ENCODE measurements at places on chromosomes 3 and 15. TPM values are rescaled to one million over a fixed set of nuclear protein-coding genes. Genes with fewer than 3 reads are reported as not detected.
A peak's percentile ranks its signal among the peaks of the same experiment; 100 is the strongest.

PLSCR2 gene
- total RNA-seq: not detected

SQOR gene
- total RNA-seq: 15.8 TPM

EXD1 gene
- total RNA-seq: not detected

PLA2G4E gene
- not detected for total RNA-seq

- H3K4me3 ChIP-seq: no peak overlapping the region
- DNase-seq: peak; percentile 14
- H3K27ac ChIP-seq: no peak overlapping the region
These were observed 41.6 kb downstream of the WNT5A start for GRCh38 chr3:55445551-55445950.

DNA sequence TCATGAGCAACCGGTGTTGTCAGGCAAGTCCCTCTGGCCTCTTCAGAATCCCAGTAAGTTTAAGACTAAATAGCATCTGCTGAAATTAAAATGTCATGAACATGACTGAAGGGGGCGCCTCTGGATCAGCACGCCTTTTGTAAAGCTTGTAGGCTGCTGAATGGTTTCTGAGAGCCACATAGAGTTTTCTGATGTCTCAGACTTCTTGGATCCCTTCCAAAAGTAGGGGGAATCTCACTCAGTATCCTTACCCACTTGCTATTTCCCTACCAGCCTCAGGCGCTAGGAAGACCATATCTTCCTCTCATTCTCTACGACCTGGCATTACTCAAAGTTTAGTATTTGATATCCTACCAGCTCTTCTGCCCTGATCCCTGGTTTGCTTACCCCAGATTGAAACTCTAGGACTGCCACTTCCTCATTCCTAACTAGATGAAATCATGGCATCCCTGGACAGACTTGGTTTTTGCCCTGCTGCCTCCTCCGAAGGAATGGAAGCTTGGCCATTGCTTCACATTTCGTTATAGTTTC is 62.7 kb upstream of the CD47 start:
- peak; percentile 63 for DNase-seq
- no peaks in the 10 kb centered on the region for H3K4me1 ChIP-seq
- no peaks in the 10 kb centered on the region for H3K36me3 ChIP-seq

DNA sequence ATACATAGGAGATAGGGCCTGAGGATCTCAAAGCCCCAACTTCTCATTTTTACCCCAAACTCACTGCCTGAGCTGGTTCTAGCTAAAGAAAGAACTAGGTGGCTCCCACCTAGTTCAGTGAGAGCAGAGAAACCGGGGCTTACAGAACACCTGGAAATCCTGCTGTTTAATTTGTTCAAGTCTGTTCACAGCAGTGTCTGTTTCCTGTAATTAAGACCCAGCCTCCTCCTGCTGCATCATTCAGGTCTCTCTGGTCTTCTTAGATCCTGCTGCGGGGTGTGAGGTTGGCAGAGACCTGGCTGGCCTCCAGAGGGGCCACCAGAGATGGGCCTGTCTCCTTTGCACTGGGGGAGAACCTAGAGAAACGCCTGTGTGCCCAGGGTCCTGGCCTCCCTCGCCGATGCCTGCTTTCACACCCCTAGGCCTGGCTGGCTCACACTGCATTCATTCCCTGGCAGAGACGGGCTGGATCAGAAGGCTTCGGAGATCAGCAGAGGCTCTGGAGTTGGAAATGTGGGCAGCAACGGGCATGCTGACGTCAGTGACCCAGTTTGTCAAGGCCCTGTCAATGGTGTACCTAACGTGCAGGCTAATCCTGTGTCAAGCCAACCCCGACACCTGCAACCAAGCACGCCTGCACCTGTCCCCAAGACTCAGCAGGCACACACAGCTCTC is 4.9 kb upstream of the CHRNA3 start:
- H3K36me3 ChIP-seq: no peaks in the 10 kb centered on the region
- H3K27me3 ChIP-seq: no peaks in the 10 kb centered on the region
- no peak overlapping the region for H3K4me3 ChIP-seq
- H3K27ac ChIP-seq: no peak overlapping the region
- DNase-seq: no peak
- H3K4me1 ChIP-seq: peaks cover under 1% of the 10 kb centered on the region

GRCh38 chr3:113532698-113533533 is 561 bp downstream of the SIDT1 start:
- H3K4me3 ChIP-seq: peak overlapping the region; percentile 68
- peaks cover 23% of the 10 kb centered on the region for H3K4me1 ChIP-seq
- no peaks in the 10 kb centered on the region for H3K27me3 ChIP-seq
- no peaks in the 10 kb centered on the region for H3K36me3 ChIP-seq
- H3K27ac ChIP-seq: peak overlapping the region; percentile 64

DNA sequence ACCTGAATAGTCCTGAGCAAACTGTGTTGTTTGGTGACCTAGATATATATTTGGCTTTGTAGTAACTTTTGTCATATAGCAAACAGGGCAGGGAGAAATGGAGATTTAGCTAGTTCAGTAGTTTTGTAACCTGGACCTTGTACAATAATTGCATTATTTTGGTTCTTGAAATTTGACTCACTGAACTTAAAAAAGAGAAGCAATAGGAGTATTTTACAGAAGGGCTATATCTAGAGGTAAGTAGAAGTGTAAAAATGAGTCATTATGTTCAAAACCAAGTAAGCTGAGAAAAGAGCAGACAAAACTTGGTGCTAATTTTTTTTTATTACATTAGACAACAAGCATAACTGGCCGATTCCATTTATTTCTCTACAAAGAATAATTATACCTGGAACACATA is 505.4 kb downstream of the ZIC1 start:
- no peaks in the 10 kb centered on the region for H3K27me3 ChIP-seq
- no peak overlapping the region for H3K4me3 ChIP-seq
- DNase-seq: no peak
- no peak overlapping the region for H3K27ac ChIP-seq
- no peaks in the 10 kb centered on the region for H3K4me1 ChIP-seq
- no peaks in the 10 kb centered on the region for H3K36me3 ChIP-seq

DNA sequence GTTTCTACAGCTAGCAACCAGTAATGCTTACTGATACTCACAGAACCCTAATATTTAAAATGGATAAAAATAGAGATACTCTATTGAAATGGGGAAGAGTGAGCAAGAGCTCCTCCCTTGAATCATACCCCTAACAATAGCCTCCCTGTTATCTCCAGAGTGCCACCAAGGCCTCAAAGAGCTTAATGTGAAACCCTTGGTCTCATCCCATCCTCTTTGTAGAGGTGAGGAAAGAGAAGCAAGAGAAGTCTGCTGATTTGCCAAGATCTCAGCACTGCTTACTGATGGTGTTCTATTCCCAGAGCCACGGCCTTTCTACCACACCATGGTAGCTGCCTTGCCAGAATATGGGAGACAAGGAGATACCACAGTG is 463.4 kb upstream of the PROK2 start:
- H3K36me3 ChIP-seq: no peaks in the 10 kb centered on the region
- DNase-seq: no peak
- peaks cover 11% of the 10 kb centered on the region for H3K4me1 ChIP-seq

GRCh38 chr15:95994418-95994817 is 336.1 kb upstream of the NR2F2 start:
- no peak for DNase-seq
- no peaks in the 10 kb centered on the region for H3K4me1 ChIP-seq
- H3K27ac ChIP-seq: no peak overlapping the region
- H3K27me3 ChIP-seq: no peaks in the 10 kb centered on the region

- peak; percentile 31 for DNase-seq
- no peak overlapping the region for H3K27ac ChIP-seq
- no peak overlapping the region for H3K4me3 ChIP-seq
- no peaks in the 10 kb centered on the region for H3K4me1 ChIP-seq
These were observed 25.9 kb upstream of the FBN1 start for GRCh38 chr15:48671103-48672022.

- H3K4me1 ChIP-seq: no peaks in the 10 kb centered on the region
- H3K4me3 ChIP-seq: no peak overlapping the region
- H3K36me3 ChIP-seq: no peaks in the 10 kb centered on the region
These were observed 600.8 kb downstream of the IGSF11 start for GRCh38 chr3:118433825-118434224.

DNA sequence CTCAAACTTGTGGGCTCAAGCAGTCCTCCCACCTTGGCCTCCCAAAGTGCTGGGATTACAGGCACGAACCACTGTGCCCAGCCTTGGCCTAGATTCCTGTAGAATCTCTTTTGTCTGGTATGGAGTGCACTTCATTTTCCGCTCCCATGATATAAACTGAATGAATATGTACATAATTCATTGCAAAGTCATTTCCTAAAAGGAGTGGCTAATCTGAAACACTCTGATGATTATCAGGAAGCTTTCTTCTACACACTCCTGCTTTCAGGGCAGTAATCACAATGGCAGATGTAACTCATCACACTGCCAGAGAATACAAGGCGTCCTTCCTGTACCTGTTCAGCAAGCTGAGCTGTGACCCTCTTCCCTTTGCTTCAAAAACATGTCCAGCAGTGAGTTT is 28.6 kb downstream of the RLBP1 start:
- peaks cover 18% of the 10 kb centered on the region for H3K4me1 ChIP-seq
- peaks cover 48% of the 10 kb centered on the region for H3K36me3 ChIP-seq

GRCh38 chr3:157151151-157151550 is 8.8 kb downstream of the CCNL1 start:
- no peak overlapping the region for H3K27ac ChIP-seq
- H3K36me3 ChIP-seq: peaks cover 26% of the 10 kb centered on the region
- H3K4me1 ChIP-seq: peaks cover 29% of the 10 kb centered on the region
- H3K4me3 ChIP-seq: no peak overlapping the region

DNA sequence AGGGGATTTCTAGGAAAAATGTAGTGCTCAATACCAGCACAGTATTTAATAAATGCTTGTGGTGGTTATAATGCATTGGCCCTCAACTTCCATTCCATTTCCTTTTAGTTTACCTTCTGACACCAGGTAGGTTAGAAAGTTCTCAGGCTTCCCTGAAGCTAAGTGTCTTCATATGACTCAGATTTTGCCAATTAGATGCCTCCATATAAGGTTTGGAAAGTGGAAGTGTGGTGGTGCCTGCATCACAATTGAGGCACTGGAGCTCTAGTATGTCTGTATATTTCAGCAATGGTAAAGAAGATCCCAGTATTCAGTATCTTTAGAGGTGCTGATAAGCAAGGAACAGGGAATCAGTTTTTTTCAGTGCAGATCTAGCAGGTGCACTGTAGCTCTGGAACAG is 18.3 kb downstream of the XRN1 start:
- no peaks in the 10 kb centered on the region for H3K36me3 ChIP-seq
- no peak overlapping the region for H3K27ac ChIP-seq
- no peak overlapping the region for H3K4me3 ChIP-seq
- DNase-seq: no peak
- peaks cover 11% of the 10 kb centered on the region for H3K4me1 ChIP-seq
- no peaks in the 10 kb centered on the region for H3K27me3 ChIP-seq

- H3K27me3 ChIP-seq: no peaks in the 10 kb centered on the region
- peaks cover 4% of the 10 kb centered on the region for H3K36me3 ChIP-seq
- peaks cover 26% of the 10 kb centered on the region for H3K4me1 ChIP-seq
- no peak overlapping the region for H3K4me3 ChIP-seq
These were observed 16.5 kb downstream of the ANXA2 start for GRCh38 chr15:60381148-60381788.

GRCh38 chr3:112086875-112087524 is 811 bp downstream of the C3orf52 start:
- H3K4me1 ChIP-seq: peaks cover 42% of the 10 kb centered on the region
- no peaks in the 10 kb centered on the region for H3K27me3 ChIP-seq
- H3K27ac ChIP-seq: peak overlapping the region; percentile 91
- no peaks in the 10 kb centered on the region for H3K36me3 ChIP-seq
- DNase-seq: no peak

- H3K36me3 ChIP-seq: no peaks in the 10 kb centered on the region
- no peaks in the 10 kb centered on the region for H3K27me3 ChIP-seq
- H3K27ac ChIP-seq: no peak overlapping the region
- no peaks in the 10 kb centered on the region for H3K4me1 ChIP-seq
- peak; percentile 35 for DNase-seq
These were observed 17.2 kb upstream of the CCR4 start for GRCh38 chr3:32934150-32934742.

DNA sequence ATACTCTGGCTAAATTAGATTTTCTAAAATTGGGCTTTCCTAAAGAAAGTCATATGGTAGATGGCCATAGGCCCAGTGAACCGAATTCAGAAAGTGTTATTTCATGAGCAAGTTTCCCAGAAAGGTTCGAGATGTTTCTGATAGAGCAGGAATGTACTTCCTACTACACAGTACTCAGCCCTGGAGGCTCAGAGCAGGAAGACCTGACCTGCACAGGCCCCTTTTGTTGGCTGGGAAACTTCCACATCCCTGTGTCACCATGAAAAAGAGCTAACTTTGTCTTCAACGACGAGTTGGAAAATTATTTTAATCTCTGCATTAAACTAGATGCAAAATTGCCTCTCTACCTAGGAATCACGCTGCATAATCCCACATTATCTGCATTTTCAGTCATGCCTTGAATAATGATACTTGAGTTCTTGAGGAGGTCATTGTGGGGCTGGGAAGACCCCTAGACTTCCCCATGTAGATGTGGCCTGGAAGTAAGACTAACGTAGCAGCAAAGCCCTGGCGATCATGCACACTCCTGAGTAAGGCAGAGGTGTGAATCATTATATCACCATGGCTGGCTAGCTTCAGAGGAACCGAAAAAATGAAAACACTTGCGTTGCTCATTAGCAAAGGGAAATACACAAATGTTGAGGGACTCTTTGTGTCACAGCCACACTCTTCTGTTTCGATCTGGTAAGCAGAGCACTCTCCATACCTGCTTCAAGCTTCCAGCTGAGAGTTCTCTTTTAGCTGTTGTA is 47.1 kb downstream of the CMTM7 start:
- peak overlapping the region; percentile 17 for H3K27ac ChIP-seq
- H3K27me3 ChIP-seq: no peaks in the 10 kb centered on the region
- H3K4me3 ChIP-seq: no peak overlapping the region
- no peaks in the 10 kb centered on the region for H3K4me1 ChIP-seq
- H3K36me3 ChIP-seq: no peaks in the 10 kb centered on the region

GRCh38 chr3:10783360-10784351 is 32.4 kb upstream of the SLC6A11 start:
- no peaks in the 10 kb centered on the region for H3K4me1 ChIP-seq
- no peaks in the 10 kb centered on the region for H3K36me3 ChIP-seq
- no peak for DNase-seq

Data from body of pancreas (tissue), 4 donors.